H1 (cell line): ENCODE measurements at places on chromosomes 3 and 15. TPM values are rescaled to one million over a fixed set of nuclear protein-coding genes. Genes with fewer than 3 reads are reported as not detected.

Gene ENTPD3
- 0.66 and 1.0 TPM in 2 replicates for polyA plus RNA-seq

Gene ACKR2
- polyA plus RNA-seq = 0.09 and 0.12 TPM in 2 replicates

Gene CFAP100
- 0.09 and 0.17 TPM in 2 replicates for polyA plus RNA-seq

Gene CLPX
- 9.7 and 10.5 TPM in 2 replicates for polyA plus RNA-seq

Gene HACD3
- polyA plus RNA-seq = 53.5 and 78.8 TPM in 2 replicates

Gene POLQ
- polyA plus RNA-seq = 2.5 and 3.6 TPM in 2 replicates

Gene MYZAP
- polyA plus RNA-seq = 0.25 and 0.41 TPM in 2 replicates

Gene ST3GAL6
- 2.6 and 3.3 TPM in 2 replicates for polyA plus RNA-seq

Gene ITPKA
- polyA plus RNA-seq = 0.25 and 0.39 TPM in 2 replicates

Gene SLC51B
- not detected in 2 replicates for polyA plus RNA-seq

Gene SIDT1
- polyA plus RNA-seq = 0.03 and 0.06 TPM in 2 replicates

Gene GADL1
- 0.03 and 0.09 TPM in 2 replicates for polyA plus RNA-seq

Gene GOLGA6L22
- not detected in 2 replicates for polyA plus RNA-seq

Gene CAMKV
- polyA plus RNA-seq = 56.3 and 74.5 TPM in 2 replicates

Gene GPR160
- 8.2 and 14.3 TPM in 2 replicates for polyA plus RNA-seq

Gene SPSB4
- polyA plus RNA-seq = 15.1 and 17.6 TPM in 2 replicates

Gene CXCR6
- polyA plus RNA-seq = not detected in 2 replicates

Gene CLDN18
- not detected in 2 replicates for polyA plus RNA-seq

Gene ADAMTSL3
- polyA plus RNA-seq = 0.35 TPM in 2 replicates

Gene COL8A1
- 0.21 and 0.35 TPM in 2 replicates for polyA plus RNA-seq

Gene SNUPN
- polyA plus RNA-seq = 11.6 and 13.3 TPM in 2 replicates

Gene SYNPR
- polyA plus RNA-seq = 0.39 and 0.46 TPM in 2 replicates

Gene APOD
- not detected in 2 replicates for polyA plus RNA-seq

Gene NEDD4
- 0.85 and 0.95 TPM in 2 replicates for polyA plus RNA-seq

Gene DISP2
- 0.45 and 0.72 TPM in 2 replicates for polyA plus RNA-seq

Gene FETUB
- 0.15 TPM in 1 of 2 replicates, not detected in the other for polyA plus RNA-seq

Gene CCDC39
- 0.12 and 0.24 TPM in 2 replicates for polyA plus RNA-seq

Gene HDC
- 0.20 and 0.57 TPM in 2 replicates for polyA plus RNA-seq

Gene PPP2R3A
- polyA plus RNA-seq = 2.9 and 4.1 TPM in 2 replicates

Gene INTS14
- polyA plus RNA-seq = 33.1 and 42.4 TPM in 2 replicates

Gene SNURF
- 6.2 and 9.9 TPM in 2 replicates for polyA plus RNA-seq

Gene STRIT1
- 0.15 TPM in 1 of 2 replicates, not detected in the other for polyA plus RNA-seq

Gene ARL14
- polyA plus RNA-seq = not detected in 2 replicates

Gene PRKAR2A
- 6.3 and 14.1 TPM in 2 replicates for polyA plus RNA-seq

Gene RPL32
- polyA plus RNA-seq = 995 and 1,443 TPM in 2 replicates

Gene DCUN1D1
- 5.2 and 6.8 TPM in 2 replicates for polyA plus RNA-seq

Gene IL1RAP
- polyA plus RNA-seq = 2.2 and 2.4 TPM in 2 replicates

Gene IRAK2
- polyA plus RNA-seq = 1.5 TPM in 2 replicates

Gene DUOX1
- polyA plus RNA-seq = 1.4 and 2.0 TPM in 2 replicates

Gene CCR9
- not detected in 2 replicates for polyA plus RNA-seq

Gene PP2D1
- polyA plus RNA-seq = not detected in 2 replicates

Gene ZPLD1
- not detected in 2 replicates for polyA plus RNA-seq
